ENCODE measurements at places on chromosomes 2 and 18. TPM values are rescaled to one million over a fixed set of nuclear protein-coding genes. Genes with fewer than 3 reads are reported as not detected.

Gene TEX51
- not detected for polyA plus RNA-seq

DNA sequence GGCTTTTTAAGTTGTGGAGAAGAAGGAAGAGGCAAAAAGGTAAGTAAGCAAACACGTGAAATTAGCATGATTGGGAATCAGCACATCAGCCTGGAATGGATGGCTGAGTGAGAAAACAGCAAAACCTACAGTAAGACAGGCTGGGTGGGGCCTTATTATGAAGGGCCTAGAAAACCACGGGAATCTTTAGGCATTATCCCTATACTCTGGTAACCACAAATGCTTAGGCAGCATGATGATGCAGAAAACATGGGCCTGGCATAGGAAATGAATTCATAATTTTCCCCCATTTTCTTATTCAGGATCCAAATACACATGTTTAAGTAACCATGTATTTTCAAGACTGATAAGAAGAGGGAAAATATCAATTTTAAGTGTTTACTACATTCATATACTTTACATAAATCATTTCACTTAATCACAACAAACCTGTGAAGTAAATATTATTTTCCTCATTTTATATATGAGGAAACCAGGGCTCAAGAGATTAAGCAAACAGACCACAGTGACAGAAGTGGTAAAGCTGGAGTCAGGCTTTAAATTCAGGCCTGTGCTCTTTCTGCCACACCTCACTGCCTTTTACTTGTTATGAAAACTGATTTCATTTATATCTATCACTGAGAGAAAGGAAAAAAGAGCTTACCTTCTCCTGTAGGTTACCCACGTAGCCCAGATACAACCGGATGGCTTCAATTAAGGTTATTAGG, 4.0 kb downstream of the TMEM17 start:
- DNase-seq = no peak

Gene ATP8B1
- polyA plus RNA-seq = 31.3 TPM

Gene FABP1
- 34.8 TPM for polyA plus RNA-seq

- no peak for DNase-seq
These were observed 37.3 kb downstream of the GPD2 start for GRCh38 chr2:156473445-156473844.

Gene POTEI
- polyA plus RNA-seq = not detected

Gene SKA1
- polyA plus RNA-seq = 6.4 TPM

- no peak for DNase-seq
These were observed 12.0 kb downstream of the RUFY4 start for GRCh38 chr2:218081063-218081462.

GRCh38 chr2:112793449-112793978, 9.2 kb upstream of the IL1A start:
- DNase-seq = no peak

Gene SNTG2
- polyA plus RNA-seq = 2.7 TPM

Gene CDH20
- polyA plus RNA-seq = 3.9 TPM

- DNase-seq = no peak
These were observed 4.3 kb upstream of the SALL3 start for GRCh38 chr18:78975292-78975691.

DNA sequence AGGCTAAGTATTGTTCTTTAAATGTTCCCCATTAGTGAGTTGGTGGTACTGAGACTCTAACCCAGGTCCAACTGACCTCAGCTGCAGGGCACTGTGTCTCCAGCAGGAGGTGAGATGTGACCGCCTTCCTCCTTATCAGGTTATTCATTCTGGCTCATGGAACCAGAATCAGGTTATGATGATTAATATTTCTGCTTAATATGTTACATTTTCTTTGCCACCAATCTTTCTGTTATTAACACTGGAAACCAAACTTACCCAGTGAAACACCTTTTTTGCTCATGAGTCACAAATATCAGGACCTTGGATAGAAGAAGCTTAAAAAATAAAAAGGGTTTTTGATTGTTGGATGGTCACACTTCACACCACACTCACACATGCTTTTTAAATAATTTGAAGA, 85.4 kb downstream of the DPP4 start:
- DNase-seq = no peak

GRCh38 chr2:231046916-231047273, 9.6 kb downstream of the C2orf72 start:
- DNase-seq = no peak

GRCh38 chr18:77105028-77105427, 27.6 kb downstream of the MBP start:
- no peak for DNase-seq

Gene HAAO
- polyA plus RNA-seq = 31.5 TPM

DNA sequence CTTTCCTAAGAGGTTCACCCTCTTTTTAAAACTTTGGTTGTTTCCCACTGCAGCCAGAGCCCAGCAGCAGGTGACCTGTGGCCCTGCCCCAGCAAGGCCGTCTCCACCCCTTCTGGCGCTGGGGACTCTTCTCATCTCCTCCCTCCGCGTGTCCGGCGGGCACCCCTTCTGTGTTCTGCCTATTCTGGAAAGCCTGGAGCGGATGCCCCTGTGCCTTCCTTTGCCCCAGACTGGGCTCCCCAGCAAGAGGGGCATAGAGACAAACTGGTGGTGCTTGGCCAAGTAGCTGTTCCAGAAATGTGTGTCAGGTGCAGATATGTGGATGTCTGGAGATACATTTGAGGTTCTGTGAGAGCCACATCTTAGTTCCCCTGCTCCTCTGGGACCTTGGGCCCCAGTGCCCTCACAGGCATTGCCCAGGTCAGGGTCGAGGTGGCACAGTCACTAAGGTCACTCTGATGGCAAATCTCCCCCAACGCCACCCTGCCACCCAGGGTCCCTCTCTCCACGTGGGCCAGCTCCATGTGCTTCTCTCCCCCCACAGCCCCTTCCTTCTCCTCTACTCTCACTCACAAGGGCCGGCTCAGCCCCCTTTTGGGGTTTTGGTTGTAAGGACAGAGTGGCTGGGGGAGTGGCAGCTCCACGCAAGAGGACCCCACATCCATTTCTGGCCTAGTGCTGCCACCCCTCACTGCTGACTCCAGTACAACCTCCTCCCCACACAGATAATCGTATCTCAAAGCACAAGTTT, 35.5 kb upstream of the TAF1B start:
- DNase-seq = no peak

Gene PLB1
- 1.4 TPM for polyA plus RNA-seq

DNA sequence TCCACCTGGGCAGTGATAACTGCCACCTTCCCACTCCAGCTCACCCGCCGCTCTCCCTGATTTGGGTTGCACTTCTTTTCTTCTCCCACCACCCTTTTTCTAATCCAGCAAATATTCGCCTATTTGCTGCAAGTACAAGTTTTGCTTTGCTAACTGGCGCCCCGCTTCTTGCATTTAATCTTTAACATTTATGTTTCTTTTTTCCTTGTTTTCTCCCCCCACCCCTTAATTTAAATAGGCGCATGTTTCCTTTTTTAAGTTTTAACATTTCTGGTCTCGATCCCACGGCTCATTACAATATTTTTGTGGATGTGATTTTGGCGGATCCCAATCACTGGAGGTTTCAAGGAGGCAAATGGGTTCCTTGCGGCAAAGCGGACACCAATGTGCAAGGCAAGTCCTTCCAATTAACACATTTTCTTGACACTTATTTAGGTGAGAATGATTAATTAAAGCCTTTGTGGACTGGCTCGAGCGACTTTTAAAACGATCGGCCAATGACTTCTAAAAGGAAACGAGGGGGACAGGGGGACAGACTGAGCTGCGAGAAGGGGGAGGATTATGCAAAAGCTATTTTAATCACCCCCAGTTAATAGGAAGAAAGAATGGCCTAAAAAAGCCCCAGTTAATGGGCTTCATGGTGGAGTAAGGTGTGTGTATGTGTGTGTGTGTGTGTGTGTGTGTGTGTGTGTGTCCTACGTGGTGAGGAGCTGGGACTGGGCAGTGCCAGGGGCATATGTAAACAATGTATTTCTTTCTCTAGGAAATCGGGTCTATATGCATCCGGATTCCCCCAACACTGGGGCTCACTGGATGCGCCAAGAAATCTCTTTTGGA, 1.6 kb downstream of the TBR1 start:
- DNase-seq = no peak

GRCh38 chr2:105802587-105802986, 57.9 kb downstream of the NCK2 start:
- DNase-seq = no peak

- no peak for DNase-seq
These were observed 4.4 kb downstream of the EPB41L3 start for GRCh38 chr18:5539391-5539790.

Gene ANKRD30B
- 0.12 TPM for polyA plus RNA-seq

DNA sequence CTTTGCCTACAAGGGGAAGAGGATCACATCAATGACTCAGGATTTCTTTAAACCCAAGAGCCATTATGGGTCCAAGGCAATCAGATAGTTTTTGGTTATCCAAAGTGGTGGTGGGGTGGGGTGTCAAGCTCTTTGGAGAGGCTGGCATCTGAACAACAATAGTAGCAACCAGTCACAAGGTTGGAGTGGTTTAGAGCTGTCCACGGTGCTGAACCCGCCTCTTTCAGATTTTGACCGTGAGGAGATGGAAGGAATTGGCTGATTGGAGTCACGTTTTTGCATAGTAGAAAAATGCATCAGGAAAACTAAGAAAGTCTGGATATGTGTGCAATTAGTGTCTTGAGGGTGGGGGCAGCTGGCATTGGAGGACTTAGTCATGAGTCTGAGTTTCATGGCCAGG, 159.9 kb downstream of the LOXHD1 start:
- DNase-seq = peak; percentile 27

GRCh38 chr2:165203689-165204559, at the start of gene SCN3A:
SCN3A (minus strand) TSS chr2:165204050; CDS start chr2:165176394, 27,656 bp downstream.
- no peak for DNase-seq

GRCh38 chr2:186675380-186675779, 18.5 kb upstream of the FAM171B start:
- DNase-seq = no peak

Gene DES
- polyA plus RNA-seq = 10.1 TPM

Gene FNDC4
- 7.6 TPM for polyA plus RNA-seq

Gene TMEM169
- 13.4 TPM for polyA plus RNA-seq

- no peak for DNase-seq
These were observed 2.4 kb downstream of the SMCHD1 start for GRCh38 chr18:2657788-2658458.

DNA sequence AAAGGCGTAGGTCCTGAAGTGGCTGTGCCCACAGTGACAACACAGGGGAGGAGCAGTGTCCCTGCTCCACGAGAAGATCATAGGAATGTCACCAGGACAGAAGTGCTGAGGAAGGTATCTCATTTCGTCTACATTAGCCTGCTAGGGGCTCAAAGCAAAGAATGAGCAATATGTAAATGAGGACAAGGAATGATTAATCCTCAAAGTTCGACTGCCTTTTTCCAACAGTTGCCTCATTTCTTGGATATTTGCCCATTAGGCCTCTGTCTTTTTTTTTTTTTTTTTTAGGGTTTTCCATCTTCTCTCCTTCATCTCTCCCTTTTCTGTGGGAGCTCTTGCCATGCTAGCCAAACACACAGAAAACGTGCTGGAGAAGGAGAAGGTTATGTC, 105.2 kb upstream of the ARHGAP28 start:
- no peak for DNase-seq

Gene PAX8
- polyA plus RNA-seq = 227 TPM

GRCh38 chr18:45173799-45174519, 441.3 kb upstream of the SLC14A2 start:
- DNase-seq = no peak

Gene PAIP2B
- polyA plus RNA-seq = 20.8 TPM

DNA sequence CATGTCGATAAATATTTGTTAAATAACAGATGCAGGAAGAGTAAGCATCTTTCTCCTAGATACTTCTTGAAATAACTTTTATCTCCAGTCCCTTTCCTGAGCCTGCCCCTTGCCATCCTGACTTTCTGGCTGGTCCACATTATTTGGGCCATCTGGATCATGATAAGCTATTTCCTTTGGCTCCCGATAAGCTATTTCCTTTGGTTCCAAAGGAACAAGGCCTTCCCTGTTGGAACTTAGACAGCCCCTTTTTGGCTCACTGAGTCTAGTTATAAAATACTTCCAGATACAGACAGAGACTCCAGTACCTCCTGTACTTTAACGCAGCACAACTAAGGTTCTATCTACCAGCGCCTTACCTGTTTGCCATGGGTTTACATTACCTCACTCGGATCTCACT, 205.3 kb upstream of the CCDC150 start:
- no peak for DNase-seq

DNA sequence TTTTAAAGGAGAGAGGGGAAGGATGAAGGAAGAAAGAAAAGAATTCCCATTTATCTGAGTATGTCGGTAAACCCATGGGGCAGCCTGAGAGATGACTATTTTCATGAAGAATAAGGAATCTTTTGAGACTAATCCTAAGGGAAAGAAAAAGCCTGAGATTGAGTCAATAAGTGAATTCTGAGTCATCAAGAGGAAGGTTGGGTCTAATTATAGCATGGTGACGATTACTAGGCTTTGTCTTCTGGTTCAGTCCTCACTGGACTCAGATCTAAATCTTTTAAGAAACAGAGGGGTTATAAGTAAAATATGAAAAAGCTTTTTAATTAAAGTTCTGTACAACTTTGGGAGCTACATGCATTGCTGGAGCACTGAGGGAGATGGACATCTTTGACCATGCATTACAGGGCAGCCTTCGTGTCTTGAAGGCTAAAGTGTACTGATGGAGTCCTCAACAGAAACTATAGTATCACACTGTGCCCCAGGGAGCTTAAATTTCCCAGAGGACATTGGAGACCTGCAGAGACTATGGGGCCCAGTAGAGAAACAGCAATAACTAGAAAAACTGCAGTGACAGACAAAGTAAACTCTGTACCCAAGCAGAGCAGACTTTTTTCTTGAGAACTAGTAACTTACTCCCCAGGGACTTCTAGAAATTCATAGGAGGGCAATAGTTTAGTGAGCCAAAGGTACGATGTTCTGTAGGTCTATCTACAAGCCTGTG, 260.9 kb downstream of the RAD51AP2 start:
- no peak for DNase-seq

GRCh38 chr2:234479465-234479864, 17.4 kb downstream of the ARL4C start:
- no peak for DNase-seq

Gene CDH2
- polyA plus RNA-seq = 85.4 TPM

- no peak for DNase-seq
These were observed 722.6 kb downstream of the METTL4 start for GRCh38 chr18:1848716-1849115.

Gene GKN1
- not detected for polyA plus RNA-seq

GRCh38 chr2:152584301-152584700, 133.0 kb downstream of the PRPF40A start:
- DNase-seq = no peak
